ENCODE measurements at places on chromosomes 5 and 9. TPM values are rescaled to one million over a fixed set of nuclear protein-coding genes. Genes with fewer than 3 reads are reported as not detected.

The LECT2 gene
- 1.3 TPM for polyA plus RNA-seq

The IL9 gene
- polyA plus RNA-seq = not detected

The FGF1 gene
- 14.6 TPM for polyA plus RNA-seq

The IFNE gene
- polyA plus RNA-seq = not detected

The PCDHGC5 gene
- 1.1 TPM for polyA plus RNA-seq

Measured in left renal cortex interstitium (tissue), 4 donors.